ENCODE measurements at places on chromosomes 7 and 10. TPM values are rescaled to one million over a fixed set of nuclear protein-coding genes. Genes with fewer than 3 reads are reported as not detected.

Gene AFAP1L2
- 19.3 TPM for polyA plus RNA-seq

GRCh38 chr7:24883622-24884013 is 96.4 kb downstream of the OSBPL3 start:
- DNase-seq, result no peak

DNA sequence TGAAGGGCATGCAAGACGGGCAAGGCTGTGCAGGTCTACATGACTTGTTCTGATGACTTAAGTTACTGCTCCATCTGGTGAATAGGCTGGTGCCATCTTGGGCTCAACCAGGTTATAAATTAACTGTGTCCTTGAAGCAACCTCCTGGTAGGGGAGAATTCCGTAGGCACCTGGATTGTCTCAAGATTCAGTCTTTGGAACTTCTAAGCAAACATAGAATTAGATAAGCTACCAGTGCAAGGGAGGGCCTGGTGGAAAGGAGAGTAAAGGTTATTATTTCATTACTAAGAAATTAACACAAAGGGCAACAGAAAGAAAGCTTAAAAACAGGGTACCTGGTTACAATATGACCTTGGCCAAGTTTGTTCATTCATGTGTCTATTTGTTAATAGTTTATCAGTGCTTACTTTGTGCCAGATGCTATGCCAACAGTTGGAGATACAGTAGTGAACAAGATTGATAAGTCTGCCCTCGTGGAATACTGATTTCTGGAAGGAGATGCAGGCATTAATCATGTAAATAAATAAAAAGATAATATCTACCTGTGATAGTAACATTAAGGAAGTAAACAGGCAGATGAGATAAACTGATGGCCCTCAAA is 107.0 kb upstream of the PALS2 start:
- no peak for DNase-seq

DNA sequence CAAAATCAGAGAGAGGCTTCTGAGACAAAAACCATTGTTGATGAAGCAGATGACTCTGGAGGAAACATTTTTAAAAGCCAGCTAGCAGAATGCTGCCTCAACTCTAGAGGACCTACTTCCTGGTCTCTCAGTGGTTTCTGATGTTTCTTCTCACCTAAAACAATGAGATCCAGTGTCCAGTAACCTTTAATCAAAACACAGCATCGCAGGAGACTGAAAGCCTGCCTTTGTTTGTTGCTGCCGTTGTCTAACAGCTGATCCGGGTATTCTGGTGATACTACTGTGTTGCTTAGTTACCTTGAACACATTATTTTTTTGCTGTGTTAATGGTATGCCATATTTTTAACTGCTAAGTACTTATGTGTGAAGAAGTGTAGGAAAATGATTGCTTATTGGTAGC is 70.9 kb downstream of the WIPF3 start:
- no peak for DNase-seq

GRCh38 chr10:3178042-3178441 is 5.5 kb upstream of the PITRM1 start:
- DNase-seq, result no peak

DNA sequence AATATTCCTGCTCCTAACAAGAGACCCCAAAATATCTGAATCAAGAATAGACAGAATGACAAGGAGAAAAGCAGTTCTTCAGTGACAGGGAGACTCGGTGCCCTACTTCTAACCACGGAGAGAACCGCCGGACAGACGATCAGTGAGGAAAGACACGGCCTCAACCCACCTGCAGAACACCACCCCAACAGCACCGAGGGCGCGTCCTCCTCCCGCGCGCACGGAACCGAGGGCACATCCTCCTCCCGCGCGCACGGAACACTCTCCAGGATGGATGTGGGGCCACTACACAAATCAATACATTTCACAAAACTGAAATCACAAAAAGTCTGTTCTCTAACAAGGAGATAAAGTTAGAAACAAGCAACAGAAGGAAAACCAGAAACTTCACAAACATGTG is 9.7 kb upstream of the ADAM8 start:
- no peak for DNase-seq

Gene ATP6V0A4
- polyA plus RNA-seq, result not detected

- DNase-seq, result no peak
Measured at GRCh38 chr7:70316745-70317144, 718.5 kb downstream of the AUTS2 start.

- DNase-seq, result no peak
Measured at GRCh38 chr7:84085147-84085546, 109.4 kb downstream of the SEMA3A start.

Gene LIPF
- 0.83 TPM for polyA plus RNA-seq

- no peak for DNase-seq
Measured at GRCh38 chr10:58269782-58270290, 874 bp downstream of the CISD1 start.

- DNase-seq, result no peak
Measured at GRCh38 chr10:6300106-6300783, 97.5 kb downstream of the PFKFB3 start.

DNA sequence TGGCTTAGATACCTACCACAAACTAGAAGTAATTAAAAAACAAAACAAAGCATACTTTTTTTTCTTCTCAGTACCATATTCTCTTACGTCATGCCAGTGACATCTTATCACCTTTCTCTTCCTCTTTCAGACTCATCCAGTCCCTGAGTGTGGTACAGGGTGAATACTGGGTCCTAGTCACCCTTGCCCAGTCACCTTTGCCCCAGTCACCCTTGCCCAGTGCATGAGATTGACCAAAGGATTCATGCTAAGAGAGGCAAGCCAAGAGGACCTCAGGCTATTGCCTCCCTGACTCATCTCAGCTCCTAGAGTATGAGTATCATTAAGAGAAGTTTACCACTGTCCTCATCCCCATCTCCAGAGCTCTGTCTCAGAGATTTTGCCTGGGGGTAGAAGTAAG is 10.0 kb upstream of the TSPAN12 start:
- no peak for DNase-seq

- no peak for DNase-seq
Measured at GRCh38 chr7:52540041-52540440, 495.4 kb upstream of the POM121L12 start.

DNA sequence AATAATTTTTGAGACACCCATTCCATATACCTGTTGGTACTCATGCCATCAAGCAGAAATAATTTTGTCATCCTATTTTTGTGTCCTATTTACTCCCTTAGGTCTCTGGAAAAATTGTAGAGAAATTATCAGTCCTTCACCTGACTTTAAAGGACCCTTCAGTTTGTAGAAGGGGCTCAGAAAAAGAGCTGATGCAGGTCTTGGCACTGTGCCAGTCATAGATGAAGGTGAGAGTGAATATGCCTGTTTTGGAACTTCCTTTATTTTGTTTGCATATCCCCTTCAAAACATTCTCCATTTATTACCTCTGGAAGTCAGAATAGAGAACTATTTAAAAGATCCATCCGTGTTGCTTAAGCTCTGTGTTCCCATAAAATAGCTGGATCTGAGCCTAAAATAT is 321.0 kb upstream of the TPK1 start:
- no peak for DNase-seq

GRCh38 chr10:107814865-107815487 is 650.5 kb upstream of the SORCS1 start:
- no peak for DNase-seq

Gene STAG3
- polyA plus RNA-seq, result 123 TPM

DNA sequence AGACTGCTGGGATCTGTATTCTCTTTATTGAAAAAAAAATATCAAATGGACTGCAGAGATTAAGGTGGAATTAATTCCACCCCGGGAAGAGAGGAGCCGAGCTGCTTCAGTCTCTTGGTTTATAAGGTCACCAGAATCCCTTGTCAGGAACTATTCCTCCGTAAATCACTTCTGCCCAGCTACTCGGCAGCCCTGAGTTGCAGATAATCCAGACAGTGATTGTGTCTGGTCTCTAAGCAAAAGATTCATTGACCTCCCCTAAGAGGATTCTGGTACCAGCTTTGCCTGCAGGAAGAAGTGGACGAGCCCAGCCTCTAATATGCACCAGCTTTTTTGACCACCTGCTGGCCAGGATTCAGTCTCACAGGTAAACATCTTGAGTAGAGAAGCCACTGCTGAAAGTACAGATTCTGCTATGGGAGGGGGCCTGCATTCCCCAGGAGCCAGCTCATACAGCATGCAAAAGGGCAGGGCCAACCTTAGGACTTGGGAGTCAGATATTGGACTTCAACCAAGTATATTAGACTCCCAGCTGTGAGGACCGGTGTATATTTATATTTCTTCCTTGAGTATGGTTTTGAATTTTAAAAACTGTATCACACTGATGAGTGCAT is 27.1 kb upstream of the PLXNA4 start:
- DNase-seq, result no peak

DNA sequence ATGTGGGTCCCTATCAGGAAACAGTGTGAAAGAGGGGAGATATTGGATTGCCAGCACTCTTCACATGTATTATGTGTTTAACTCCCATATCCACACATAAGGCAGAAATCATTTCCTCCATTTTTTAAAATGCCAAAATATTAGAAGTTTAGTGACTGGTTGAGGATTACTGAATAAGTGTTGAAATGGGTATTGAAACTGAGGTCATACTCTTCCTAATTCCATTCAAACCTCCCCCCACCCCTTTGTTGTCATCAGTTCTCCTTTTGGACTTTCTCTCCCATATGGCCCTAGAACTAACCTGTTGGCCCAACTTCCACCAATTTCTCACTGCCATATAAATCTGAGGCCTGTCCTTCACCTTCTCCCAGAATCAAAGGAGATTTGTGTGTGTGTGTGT is 81.6 kb downstream of the EVX1 start:
- no peak for DNase-seq

DNA sequence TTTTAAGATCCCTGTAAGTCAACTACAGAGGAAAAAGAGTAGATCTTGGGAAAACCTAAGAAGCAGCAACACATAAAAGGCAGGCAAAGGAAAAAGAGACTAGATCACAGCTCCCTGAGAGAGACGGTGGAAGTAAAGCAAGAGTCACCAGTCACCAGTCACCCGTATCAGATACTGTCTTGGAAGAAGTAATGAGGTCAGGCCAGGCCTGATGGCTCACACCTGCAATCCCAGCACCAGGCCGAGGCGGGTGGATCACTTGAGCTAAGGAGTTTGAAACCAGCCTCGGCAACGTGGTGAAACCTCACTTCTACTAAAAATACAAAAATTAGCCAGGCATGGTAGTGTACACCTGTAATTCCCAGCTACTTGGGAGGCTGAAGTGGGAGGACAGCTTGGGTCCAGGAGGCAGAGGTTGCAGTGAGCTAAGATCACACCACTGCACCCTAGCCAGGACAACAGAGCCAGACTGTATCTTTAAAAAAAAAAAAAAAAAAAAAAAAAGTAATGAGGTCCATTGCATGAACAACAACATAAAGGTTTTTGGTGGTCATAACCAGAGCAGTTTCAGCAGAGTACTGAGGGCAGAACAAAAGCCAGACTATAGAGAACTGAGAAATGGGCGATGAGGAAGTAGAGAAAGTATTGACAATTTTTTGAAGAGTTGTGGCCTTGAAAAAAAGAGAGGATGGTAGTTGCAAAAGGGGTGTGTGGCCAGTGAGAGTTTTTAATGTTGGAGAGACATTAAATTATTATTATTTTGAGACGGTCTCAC is 16.9 kb downstream of the ZNF713 start:
- no peak for DNase-seq

DNA sequence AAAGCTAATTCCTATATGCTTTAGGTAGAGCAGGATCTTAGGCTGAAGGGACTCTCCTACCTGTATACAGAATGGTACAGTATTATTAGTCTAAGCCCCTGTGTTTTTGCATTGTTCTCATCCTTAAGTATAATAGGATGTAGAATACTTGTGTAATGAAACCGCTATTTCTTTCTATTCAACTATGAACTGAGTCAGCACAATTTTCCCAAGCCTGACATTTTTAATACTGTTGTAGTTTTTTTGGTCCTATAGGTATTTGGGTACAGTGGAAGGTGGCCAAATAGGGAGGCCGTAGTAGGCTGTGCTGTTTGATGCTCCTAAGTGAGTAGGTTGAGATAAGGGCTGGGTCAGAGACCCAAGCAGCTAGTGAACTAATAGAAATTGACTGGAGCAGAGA is 205.1 kb downstream of the MACC1 start:
- no peak for DNase-seq

- DNase-seq, result peak; percentile 58
Measured at GRCh38 chr10:127417031-127417430, 132.1 kb upstream of the NPS start.

Gene ZPBP
- polyA plus RNA-seq, result not detected

- no peak for DNase-seq
Measured at GRCh38 chr7:30172451-30172850, 37.7 kb downstream of the MTURN start.

GRCh38 chr7:31267486-31267885 is 73.0 kb downstream of the NEUROD6 start:
- no peak for DNase-seq

DNA sequence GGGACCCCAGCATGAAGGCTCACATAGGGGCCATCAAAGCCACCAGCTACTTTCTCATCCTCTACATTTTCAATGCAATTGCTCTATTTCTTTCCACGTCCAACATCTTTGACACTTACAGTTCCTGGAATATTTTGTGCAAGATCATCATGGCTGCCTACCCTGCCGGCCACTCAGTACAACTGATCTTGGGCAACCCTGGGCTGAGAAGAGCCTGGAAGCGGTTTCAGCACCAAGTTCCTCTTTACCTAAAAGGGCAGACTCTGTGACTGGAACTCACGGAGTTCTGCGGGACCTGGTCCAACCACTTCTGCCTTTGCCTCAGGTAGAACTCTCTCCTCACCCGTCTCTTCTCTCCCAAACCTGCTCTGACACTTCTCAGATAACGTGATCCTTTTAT is 945 bp downstream of the TAS2R40 start:
- DNase-seq, result peak; percentile 88

Gene CLDN4
- polyA plus RNA-seq, result 0.39 TPM

- DNase-seq, result no peak
Measured at GRCh38 chr7:27262121-27262520, 19.5 kb downstream of the EVX1 start.

- DNase-seq, result no peak
Measured at GRCh38 chr10:89207181-89207800, at the start of gene CH25H. TSS of gene CH25H (minus strand) at chr10:89207317. CDS start at chr10:89207292, 25 bp downstream.

DNA sequence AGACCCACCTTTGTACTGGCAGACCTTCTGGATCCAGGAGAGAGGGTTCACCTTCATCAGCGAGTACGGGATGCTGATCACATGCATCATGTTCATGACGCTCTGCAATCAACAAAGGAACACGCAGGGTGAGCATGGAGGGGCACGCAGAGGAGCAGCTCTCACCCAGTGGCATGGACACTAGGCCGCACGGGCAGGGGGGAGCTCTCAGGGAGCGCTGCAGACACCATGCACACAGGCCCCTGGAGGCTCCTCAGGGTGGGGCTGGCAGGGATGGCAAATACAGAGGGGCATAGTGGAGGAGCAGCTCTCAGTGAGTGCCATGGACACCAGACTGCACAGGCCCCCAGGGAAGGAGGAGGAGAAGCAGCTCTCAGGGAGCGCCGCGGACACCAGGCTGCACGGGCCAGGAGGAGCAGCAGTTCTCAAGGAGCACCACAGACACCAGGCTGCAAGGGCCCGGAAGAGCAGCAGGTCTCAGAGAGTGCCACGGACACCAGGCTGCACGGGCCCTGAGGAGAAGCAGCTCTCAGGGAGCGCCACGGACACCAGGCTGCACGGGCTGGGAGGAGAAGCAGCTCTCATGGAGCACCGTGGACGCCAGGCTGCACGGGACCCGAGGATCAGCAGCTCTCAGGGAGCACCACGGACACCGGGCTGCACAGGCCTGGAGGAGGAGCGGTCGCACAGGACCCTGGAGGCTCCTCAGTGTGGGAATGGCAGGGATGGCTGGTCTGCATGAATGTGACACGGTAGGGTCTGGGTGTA is 249.5 kb downstream of the ZMYND11 start:
- no peak for DNase-seq

- DNase-seq, result no peak
Measured at GRCh38 chr7:138324941-138325340, 135.1 kb upstream of the TRIM24 start.

- DNase-seq, result no peak
Measured at GRCh38 chr7:3806516-3806915, 505.5 kb downstream of the SDK1 start.

All from spleen (tissue), 13 donors.